ENCODE measurements at places on chromosomes 12 and 14.

DNA sequence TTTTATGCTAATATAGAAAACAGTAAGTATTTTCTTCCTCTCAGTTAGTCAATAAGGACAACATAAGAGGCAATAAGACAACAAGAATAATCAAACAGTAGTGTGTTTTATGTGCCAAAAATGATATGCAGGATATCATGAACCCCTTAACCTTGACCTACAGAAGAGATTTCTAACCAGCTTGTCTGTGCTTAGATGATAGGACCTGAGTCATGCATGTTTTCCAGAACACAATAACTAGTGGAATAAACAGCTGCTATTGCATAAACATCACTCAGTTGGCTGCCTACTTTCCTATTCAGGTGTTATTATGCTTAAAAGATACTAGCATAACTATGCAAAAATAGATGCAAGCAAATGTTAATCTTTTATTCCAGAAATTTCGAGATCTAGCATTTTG is 282.5 kb downstream of the PRKD1 start:
- DNase-seq = peak; percentile 10

- no peak for DNase-seq
Observed at GRCh38 chr12:167959-168600, 45.9 kb downstream of the SLC6A12 start.

DNA sequence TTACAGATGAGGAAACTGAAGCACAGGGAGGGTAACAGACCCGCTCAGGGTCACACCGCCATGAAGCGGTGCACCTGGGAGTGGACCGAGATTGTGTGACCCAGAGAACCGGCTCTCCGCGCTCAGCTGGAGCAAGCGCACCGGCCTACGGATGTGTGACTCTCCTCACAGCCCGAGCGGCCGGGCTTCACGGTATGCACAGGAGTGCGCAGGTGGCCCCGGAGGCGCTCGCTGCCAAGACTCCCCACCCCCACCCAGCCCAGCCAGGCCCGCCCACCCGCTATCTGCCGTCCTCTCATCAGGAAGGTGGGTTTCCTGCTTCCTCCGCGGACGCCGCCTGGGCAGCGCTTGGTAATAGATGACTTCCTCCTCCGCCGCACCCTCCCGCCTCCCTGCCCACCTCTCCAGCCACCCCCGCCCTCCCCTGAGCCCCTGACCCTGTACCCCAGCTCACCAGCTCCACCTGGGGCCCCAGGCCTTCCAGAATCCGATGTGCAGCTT is 110.7 kb downstream of the NCOR2 start:
- DNase-seq = no peak

DNA sequence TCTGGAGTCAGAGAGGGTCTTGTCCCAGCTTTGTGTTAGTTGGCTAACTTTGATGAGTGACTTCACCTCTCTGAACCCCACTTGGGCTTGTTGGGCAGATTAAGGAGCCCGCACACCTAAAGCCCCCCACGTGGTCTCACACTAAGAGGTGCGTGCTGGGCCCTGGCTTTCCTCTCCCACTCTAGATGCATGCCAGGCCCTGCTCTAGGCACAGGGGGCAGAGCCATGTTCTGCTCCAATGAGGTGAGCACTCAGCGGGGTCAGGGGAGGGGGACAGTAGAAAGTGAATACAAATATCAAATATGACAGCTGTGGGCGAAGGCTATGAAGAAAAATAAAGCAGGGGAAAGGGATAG is 119.0 kb downstream of the GCH1 start:
- DNase-seq = no peak

GRCh38 chr12:22978962-22979361 is 354.0 kb downstream of the ETNK1 start:
- DNase-seq = peak; percentile 27

Data from NCI-H1694 treated with DMSO at 0.1 percent for 48 hours (cell line).